ENCODE measurements at places on chromosomes 1 and 21. TPM values are rescaled to one million over a fixed set of nuclear protein-coding genes. Genes with fewer than 3 reads are reported as not detected.

- H3K36me3 ChIP-seq, result no peaks in the 10 kb centered on the region
- H3K27me3 ChIP-seq, result no peaks in the 10 kb centered on the region
- no peak for DNase-seq
- no peak overlapping the region for H3K4me3 ChIP-seq
- H3K27ac ChIP-seq, result no peak overlapping the region
These were observed 12.9 kb downstream of the C8A start for GRCh38 chr1:56867491-56867890.

- no peaks in the 10 kb centered on the region for H3K4me1 ChIP-seq
- no peaks in the 10 kb centered on the region for H3K27me3 ChIP-seq
- no peak overlapping the region for H3K27ac ChIP-seq
These were observed 211.8 kb downstream of the TOMM20 start for GRCh38 chr1:234916840-234917239.

Gene ANKRD34A
- 3.1 TPM for total RNA-seq

DNA sequence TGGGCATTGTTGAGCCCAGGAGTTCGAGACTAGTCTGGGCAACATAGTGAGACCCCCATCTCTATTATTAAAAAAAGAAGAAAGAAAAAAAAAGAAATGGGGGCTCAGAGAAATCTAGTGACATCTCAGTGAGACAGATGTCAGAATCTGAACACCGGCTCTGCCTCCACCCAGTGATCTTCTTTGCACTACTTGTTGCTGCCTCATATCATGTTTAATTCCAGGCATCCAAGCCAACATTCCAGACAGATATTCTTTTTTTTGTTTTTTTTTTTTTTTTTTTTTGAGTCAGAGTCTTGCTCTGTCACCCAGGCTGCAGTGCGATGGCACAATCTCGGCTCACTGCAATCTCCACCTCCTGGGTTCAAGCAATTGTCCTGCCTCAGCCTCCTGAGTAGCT is 5.0 kb upstream of the ARL8A start:
- no peaks in the 10 kb centered on the region for H3K36me3 ChIP-seq
- H3K27me3 ChIP-seq, result no peaks in the 10 kb centered on the region
- no peak for DNase-seq
- no peak overlapping the region for H3K27ac ChIP-seq
- H3K4me3 ChIP-seq, result no peak overlapping the region
- H3K4me1 ChIP-seq, result peaks cover 2% of the 10 kb centered on the region

Gene MFSD2A
- 52.9 TPM for total RNA-seq

Gene ANXA9
- total RNA-seq, result 0.37 TPM

Data from MCF 10A (cell line).